GM18507 (cell line): ENCODE measurements at places on chromosomes 7 and 10.

DNA sequence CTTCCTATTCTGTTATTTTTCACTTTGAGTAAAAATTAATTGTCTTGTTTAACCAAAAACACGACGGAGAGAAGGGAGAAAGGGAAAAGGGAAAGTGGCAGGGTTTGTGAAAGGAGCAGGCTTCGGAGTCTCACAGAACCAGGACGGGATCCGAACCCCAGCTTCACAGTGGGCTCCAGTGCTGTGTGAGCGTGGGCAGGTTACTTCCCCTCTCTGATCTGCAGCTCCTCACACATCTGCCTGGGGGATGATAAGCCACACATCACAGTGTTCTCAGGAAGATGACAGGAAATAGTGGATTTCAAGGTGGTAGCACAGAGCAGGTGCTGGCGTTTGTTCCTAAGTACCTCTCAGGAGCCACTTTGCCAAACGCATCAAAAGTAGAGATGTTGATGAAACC is 94.2 kb upstream of the GPR26 start:
- no peak for DNase-seq

GRCh38 chr7:140696024-140696679 is 356 bp upstream of the NDUFB2 start:
- DNase-seq, result peak; percentile 86

GRCh38 chr10:63866747-63867140 is 345.5 kb downstream of the REEP3 start:
- DNase-seq, result no peak

GRCh38 chr7:140033036-140033435 is 29.7 kb downstream of the PARP12 start:
- DNase-seq, result no peak

- DNase-seq, result peak; percentile 40
Observed at GRCh38 chr7:47227762-47228177, 354.1 kb downstream of the TNS3 start.

DNA sequence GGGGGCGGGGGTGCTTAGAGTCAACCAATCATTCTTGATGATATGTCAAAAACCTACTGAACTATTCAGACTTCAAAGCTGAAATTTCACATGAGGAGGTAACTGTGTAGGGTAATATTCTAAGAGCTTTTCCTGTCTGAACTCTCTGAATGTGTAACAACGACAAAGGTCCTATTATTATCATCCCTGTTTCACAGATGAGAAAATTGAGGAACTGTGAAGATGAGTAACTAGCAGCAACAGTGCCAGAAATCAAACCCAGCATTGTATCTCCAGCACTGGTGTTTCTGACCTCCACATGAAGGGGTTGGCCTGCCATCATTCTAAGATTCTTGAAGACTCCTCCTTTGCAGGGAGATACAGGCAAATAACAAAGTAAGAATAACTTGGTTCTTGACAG is 294.7 kb upstream of the AOAH start:
- no peak for DNase-seq

- no peak for DNase-seq
Observed at GRCh38 chr7:15593382-15593781, 31.6 kb upstream of the AGMO start.

DNA sequence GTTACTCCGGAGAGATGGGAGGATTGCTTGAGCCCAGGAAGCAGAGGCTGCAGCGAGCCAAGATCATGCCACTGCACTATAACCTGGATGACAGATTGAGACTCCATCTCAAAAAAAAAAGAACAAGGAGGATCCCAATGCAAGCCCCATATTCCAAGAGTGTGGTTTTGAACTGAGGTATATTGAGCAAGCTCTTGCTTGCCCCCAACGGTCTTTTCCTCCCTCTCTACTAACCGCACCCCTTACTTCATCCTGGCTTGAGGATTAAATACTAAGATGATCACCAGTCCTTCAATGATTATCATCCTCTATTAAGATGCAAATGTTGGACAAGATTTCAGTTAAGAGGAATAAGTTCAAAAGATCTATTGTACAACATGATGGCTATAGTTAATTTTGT is 12.5 kb upstream of the SRGN start:
- no peak for DNase-seq

DNA sequence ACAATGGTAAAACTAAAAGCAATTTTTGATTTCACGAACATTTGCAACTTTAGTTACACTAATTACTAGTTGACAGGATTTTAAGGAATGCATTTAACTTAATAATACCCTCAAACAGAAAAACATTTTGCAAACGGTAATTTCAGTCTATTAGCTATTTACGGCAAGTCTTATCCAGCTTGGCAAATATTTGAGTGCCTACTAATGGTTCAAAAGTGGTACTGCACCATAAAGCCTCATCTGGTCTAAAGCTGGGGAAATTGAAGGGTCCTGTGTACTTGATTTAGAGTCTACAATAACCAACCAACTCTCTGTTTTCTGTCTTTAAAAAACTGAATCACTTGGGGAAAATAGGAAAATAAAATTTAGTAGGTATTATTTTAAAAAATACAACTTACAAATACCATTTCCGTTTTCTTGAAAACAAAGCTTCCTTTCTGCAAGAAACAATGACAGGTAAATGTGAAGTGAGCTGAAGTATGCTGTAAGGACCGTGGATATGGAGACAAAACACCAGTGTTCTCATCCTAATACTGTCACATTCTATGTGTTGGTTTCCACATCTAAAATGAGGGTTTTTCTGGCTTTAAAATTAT is 142.3 kb downstream of the VPS50 start:
- DNase-seq, result no peak

DNA sequence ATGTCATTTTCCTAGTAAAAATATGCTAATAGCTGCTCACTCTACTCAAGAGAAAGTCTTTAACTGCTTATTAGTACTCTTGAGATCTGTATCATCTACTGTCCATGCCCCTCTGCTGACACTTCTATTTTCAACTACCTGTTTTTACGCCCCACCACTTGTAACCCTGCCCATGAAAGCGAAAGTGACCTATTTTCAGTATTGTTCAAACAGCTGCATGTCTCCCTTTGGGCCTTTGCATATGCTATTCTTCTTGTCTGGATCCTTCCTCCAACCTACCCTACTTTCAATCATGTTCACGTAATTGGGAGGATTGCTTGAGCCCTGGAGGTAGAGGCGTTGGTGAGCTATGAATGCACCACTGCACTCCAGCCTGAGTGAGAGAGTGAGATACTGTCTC is 1481.3 kb downstream of the GATA3 start:
- DNase-seq, result no peak

DNA sequence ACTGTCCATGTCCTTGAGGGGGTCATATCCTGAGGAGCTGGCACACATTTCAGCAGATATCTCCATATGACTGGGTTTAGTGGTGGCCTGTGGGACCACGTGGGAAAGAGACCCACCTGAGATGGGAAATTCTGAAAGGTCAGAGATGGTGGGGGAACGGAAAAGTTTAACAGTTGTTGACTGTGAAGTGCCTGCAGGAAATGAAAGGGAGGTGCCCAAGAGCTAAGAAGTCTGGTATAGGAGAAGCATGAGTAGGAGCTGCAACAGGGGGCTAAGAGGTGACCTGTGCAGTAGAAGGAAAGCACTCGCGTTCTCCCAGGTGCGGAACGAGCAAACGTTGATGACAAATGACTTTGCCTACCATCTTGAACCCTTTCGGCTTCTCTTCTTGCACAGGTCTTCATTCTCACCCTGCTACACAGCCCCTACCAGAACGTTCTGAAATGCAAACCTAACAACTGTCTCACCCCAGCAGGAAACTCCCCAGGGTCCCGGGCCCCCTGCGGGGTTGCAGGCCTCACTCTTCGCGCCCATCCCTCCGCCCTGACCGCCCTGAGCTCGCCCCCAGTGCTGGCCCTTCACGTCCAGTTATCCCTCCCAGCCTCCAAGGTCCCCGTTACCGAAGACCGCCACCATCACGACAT is 9.8 kb upstream of the FXYD4 start:
- no peak for DNase-seq

DNA sequence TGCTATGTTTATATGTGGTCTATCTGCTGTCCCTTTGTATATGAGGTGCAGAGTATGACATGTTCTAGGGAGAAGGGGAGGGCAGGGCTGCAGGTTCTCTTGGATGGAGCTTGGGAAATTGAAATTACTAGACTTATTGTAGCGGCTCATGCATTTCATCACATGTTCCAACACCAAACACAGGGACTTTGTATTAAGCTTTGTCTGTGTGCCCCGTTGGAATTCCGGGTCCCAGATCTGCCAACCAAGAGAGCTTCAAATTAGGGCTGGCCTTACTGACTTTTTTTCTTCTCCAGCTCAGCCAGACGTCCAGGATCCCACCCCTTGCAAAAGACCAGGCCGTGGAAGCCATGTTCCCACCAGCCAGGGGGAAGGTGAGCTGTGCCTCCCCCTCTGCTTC is 3.4 kb downstream of the ZNF789 start:
- no peak for DNase-seq

DNA sequence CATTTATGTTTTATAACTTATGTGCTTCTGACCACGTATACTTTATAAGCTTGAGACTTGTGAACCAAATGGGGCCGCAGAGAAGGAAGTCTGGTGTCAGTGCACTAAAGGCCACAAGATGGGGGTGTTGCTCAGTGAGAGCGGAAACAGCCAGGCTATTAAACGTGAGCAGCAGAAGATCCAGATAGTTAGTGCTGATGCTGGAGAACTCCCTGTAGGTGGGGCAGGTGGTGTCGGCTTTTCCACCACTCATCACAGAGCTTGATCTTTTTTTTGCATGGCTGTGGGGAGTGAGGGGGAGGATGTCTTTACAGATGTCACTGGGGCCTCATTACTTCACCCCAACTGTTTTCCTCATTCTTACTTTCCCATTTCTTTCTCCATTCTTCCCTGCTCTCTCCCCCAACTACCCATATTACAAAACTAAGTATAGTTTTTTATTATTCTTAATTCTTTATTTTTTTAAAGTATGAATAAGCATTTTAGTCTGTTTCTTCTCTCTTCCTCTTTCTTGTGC is 34.7 kb downstream of the ACADSB start:
- DNase-seq, result peak; percentile 39

DNA sequence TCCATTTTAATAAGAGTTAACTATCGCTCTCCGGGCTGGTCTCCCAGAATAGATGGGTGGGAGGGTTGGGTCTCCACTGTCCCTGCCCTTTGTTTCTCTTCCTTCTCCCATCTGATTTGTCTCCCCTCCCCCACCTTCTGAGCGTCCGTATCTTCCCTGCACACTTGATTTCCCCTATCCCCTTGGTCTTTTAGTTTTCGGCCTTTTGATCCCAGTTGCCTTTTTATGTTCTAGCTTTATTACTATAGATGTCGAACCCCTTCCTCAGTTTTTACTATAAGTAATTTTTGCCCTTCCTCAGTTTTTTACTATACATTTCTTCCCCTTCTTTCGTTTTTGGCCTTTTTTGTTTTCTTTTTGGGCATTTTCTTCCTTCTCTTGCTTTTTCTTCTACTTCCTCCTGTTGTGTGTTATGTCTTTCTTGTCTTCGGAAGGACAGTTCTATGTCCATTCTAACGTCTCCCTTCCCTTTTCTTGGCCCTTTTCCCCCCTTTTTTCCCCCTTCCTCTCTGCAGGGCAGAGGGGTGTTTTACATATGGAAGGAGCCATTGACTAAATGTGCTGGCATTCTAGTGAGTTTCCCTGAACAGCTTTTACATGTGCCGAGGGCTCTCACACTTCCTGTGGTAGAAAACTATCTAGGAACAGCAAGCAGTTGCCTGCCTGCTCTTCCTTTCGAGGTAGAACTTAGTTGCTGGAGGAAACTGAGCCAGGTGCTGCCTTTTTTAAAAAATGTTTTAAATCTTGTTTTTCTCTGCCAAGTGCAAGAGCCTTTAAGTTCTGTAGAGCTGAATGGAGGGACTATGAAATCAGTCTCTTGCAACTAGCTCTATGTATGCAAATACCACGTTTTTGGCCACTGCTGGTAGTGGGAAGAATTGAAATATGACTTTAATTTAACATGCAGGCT is 2.8 kb downstream of the TET1 start:
- no peak for DNase-seq

- no peak for DNase-seq
Observed at GRCh38 chr10:71145352-71145945, 66.9 kb upstream of the UNC5B start.

DNA sequence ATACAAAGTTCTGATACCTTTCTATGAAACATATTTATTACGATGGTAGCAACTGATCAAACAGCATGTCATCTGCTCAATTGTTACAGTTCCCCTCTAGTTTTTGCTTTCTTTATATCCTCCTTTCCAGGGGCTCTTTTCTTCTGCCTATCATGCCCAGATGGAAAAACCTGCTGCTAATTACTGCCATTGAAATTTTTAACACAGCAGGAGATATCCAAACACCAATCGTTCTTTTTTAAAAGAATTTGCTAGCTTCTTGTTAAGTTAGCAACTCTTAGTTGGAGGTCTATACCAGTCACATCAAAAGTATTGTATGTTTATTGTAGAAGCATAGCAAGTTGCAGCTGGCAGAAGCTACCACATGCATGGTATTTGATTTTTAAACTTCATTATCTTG is 768.5 kb downstream of the NXPH1 start:
- no peak for DNase-seq

- no peak for DNase-seq
Observed at GRCh38 chr10:113899952-113900598, 45.6 kb downstream of the NHLRC2 start.

DNA sequence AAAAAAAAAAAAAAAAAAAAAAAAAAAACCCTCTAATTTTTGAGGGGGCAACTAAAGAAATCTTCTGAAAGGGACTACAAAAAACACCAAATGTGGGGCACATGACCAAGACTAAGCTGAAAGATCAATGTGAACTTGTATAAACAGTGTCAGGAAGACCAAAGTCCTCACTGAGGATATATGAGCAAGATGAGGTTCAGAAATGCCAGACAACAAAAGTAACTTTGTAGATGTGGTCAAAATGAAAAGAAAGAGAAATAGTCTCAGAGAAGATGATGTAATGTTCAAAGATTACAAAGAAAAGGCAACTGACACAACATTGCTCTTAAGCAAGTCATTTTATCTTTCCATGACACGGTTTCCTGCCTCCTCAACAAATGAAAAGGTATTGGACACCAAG is 48.7 kb upstream of the PTPRZ1 start:
- DNase-seq, result no peak

DNA sequence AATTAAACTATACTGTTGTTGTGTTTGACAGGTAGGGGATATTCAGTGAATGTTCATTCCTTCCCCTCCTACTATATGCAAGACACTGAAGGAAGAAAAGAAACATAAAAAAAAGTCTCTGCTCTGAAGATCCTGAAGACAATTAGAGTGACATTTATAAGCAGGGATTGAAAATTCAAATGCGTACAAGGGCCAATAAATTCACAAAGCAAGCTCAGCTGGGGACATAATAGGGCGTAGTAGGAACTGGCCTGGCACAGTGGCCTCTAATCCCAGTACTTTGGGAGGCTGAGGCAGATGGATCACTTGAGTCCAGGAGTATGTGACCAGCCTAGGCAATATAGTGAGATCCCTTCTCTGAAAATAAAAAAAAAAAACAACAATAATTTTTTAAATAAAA is 104.9 kb upstream of the KMT2E start:
- no peak for DNase-seq
